Stimulated activated CD8-positive, alpha-beta memory T cell treated with anti-CD3 and anti-CD28 coated beads, Interleukin-12 subunit alpha, Interleukin-12 subunit beta, amount 100 ng/mL, for 4 hours (primary cell): ENCODE measurements at places on chromosomes 12 and 14.

GRCh38 chr12:55074806-55075205 is 51.4 kb upstream of the OR9K2 start:
- no peak for DNase-seq

DNA sequence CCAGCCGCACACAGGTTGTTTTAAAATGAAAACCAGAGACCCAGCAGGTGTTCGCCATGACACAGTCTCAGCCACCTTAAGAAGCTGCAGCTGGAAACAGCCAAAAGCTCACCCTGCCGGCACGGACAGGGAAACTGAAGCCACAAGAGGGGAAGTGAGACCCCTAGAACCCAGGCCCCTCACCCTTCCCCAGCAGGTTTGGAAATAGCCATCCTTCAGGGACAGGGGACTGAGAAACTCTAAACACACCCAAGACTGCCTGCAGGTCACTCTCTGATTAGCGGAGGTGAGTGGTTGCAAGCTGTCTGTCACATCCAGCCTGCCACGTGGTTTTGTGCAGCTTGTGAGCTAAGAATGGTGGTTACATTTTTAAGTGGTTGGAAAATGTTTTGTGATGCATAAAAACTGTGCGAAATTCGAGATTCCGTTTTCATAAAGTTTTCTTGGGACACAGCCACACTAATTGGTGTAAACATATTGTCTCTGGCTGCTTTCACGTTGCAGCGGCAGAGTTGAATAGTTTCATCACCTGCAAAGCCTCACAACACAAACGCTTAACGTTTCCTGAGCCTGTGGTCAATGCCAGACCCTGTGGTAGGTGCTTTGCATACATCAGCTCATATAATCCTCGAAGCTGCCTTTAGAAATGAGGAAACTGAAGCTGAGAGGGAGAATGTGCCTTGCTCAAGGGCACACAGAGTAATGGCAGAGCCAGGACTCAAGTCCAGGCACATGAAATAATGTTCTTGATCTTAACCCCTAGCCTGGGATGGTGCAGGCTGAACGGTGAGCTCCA is 1.7 kb upstream of the SELPLG start:
- DNase-seq = no peak

- DNase-seq = peak; percentile 59
Measured at GRCh38 chr12:10722502-10722904, 620 bp downstream of the YBX3 start.

- DNase-seq = no peak
Measured at GRCh38 chr12:119389687-119390086, 55.2 kb downstream of the CCDC60 start.

DNA sequence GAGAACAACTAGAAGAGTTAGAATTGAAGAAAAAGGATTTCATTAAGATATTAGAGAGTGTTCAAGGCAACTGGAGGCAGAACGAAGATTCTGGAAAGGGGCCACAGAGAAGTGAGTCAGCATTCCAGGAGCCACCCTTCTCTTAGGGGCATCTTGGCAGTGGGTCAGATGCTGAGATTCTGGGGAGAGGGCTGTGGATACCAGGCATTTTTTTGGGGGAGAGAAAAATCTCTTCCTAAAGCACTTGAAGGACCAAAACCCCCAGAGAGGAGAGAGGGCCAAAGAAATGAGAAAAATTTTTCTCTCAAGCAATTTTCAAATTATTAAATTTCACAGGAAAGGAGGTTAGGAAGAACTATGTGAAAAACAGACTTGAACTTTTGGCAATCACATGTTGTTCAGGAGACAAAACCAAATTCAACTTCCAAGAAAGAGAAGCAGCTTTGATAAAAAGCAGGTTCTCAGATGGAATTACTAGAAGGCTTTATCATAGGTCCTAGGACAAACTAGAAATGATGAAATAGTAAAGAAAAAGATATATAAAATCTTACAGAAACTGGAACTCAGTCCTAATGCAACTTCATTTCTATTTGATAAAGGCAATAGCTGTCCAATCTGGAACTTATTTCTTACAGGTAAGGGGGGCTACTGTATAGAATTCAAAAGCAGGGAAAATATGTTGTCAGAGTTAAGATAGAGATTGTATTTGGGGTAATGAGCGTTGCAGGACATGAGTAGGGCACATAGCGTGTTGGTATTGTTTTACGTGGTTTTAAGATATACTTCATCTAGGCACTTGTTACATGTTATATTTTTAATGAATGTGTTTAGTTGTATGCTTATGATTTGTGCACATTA is 1.1 kb upstream of the CLEC2D start:
- DNase-seq = no peak

GRCh38 chr14:104221636-104222369 is 83.4 kb downstream of the KIF26A start:
- no peak for DNase-seq

GRCh38 chr14:55438066-55438683 is 2.2 kb downstream of the TBPL2 start:
- no peak for DNase-seq

GRCh38 chr14:39168591-39168990 is 1.5 kb downstream of the TRAPPC6B start:
- DNase-seq = no peak

GRCh38 chr14:88746052-88746451 is 46.7 kb downstream of the EML5 start:
- DNase-seq = no peak

DNA sequence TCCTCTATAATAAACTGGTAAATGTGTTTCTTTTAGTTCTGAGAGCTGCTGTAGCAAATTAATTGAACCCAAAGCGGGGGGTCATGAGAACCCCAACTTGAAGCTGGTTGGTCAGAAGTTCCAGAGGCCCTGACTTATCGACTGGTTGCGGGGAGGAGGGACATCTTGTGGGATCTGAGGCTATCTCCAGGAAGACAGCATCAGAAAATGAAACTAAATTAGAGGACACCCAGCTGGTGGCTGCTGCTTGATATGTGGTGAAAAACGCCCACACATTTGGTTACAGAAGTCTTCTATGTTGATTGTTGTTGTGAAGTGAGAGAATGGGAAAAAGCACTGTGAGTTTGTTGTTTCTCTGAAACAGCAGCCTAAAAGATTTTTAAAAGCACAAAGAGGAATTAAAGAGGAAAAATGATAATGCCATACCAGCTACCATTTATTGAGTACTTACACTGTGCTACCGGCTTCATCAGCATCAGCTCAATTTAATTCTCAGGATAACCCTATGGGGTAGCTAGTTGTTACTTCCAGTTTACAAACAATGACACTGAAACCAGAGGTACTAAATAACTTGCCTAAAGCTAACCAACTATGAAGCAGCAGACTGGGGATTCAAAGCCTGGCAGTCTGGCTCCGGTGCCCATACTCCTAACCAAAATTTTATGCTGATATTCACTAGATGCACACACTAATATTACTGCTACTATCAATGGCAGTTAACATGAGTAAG is 24.3 kb downstream of the DDX24 start:
- no peak for DNase-seq

GRCh38 chr12:109289551-109289950 is 19.5 kb downstream of the FOXN4 start:
- no peak for DNase-seq

- DNase-seq = no peak
Measured at GRCh38 chr12:77600468-77600843, 230.2 kb upstream of the NAV3 start.

- DNase-seq = no peak
Measured at GRCh38 chr14:97033556-97034081, 236.4 kb downstream of the VRK1 start.

- no peak for DNase-seq
Measured at GRCh38 chr12:11085419-11085818, 6.7 kb downstream of the TAS2R43 start.

GRCh38 chr14:71574976-71575375 is 357.3 kb upstream of the RGS6 start:
- no peak for DNase-seq

GRCh38 chr12:33669349-33669748 is 229.7 kb upstream of the SYT10 start:
- no peak for DNase-seq

GRCh38 chr12:106971065-106971464 is 15.4 kb downstream of the TMEM263 start:
- no peak for DNase-seq

- no peak for DNase-seq
Measured at GRCh38 chr12:102816816-102817434, 100.1 kb downstream of the PAH start.

DNA sequence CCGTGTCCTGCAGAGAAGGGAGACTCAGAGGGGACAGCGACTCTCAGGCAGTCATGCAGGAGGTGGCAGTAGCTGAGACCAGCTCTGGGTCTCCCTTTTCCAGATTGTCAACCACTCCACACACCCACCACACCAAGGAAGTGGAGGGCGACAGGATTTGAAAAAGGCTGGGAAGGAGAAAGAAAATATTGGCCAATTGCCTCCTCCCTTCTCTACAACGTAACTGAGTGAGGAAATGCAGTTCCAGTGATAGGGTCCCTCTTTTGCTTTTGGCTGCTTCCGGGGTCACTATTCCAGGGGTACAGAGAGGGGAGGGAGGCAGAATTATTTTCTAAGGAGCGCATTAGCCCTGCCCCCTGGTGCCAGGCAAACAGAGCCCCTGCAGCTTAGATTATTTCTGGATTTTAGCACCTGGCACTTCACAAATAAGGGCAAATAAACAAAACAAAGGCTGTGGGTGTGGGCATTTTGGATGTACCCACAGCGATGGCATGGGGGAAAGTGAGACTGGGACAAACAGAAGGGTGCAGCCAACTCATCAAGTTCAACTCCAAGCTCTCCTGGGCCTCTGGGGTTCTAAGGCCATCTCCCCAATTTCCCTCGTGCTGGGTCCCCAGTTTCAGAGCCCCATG is 20.4 kb downstream of the ASB2 start:
- DNase-seq = no peak

DNA sequence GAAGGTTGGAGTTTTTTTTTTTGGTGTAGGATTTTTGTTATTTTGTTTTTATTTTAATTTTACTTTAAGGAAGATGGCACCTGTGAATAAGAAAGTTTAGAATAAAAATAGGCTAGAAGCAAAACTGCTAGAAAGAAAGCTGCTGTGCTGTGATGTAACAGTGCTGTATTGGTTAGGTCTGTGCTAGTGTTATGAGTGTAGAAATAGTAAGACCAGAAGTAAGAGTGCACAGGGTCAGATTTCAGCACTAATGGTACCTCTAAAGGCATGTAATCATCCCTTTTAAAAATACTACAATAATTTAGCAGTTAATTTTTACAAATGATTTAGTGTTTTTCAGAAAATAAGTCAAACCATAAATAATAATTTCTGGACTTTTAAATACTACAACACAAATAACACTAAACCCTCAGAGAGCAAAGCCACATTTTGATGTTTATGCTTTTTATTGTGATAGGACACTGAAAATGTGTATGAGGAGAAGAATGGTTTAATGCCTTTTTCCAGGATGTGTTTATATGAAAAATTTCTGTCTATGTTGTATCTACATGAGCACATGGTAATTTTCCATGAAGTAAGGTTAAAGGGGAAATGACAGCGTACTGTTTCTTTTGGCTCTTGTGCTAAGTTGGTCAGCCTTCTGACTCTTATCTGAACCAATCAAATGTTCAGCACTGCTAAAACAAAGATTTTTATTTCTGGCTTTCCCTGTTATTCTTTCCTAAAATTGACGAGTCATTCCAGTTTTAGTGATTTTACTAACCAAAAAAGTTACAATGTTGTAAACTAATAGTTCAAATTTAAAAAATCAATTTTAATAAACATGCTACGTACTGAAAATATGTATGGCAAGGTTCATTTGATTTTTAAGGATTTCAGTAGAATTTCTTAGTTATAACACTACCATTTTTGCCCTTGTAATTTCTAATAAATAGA is 96.1 kb downstream of the PPHLN1 start:
- DNase-seq = no peak

- no peak for DNase-seq
Measured at GRCh38 chr12:6110006-6110405, 14.5 kb downstream of the VWF start.

GRCh38 chr14:99479906-99480869 is at the start of gene SETD3:
SETD3 (minus strand) TSS chr14:99480859; CDS start chr14:99465805, 15,054 bp downstream.
- peak; percentile 11 for DNase-seq

DNA sequence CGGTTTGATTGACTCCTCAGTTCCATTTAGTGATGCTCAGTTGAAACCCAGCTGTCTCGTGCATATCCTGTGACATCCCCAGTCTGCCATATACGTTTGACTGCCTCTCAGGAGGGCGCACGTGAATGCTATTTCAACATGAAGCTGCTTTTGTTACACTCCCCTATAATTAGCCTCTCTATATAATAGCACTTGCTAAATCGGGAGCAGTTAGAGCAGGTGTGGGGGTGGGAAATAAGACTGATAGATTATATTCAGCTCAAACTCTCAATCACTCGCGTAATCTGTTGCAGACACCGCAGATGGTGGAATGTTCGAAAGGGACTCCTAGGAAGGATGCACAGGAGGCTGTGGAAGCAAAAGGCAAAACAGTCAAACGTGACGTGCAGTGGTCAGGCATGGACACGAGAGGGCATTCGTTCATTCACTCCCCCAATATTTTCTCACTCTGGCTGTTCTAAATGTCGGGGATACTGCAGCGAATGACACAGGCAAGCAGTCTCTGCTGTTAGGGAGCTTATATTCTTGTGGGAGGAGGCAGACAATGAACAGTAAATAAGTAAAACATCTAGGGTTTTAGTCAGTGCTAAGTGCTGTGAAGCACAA is 29.8 kb downstream of the KCNA1 start:
- no peak for DNase-seq

DNA sequence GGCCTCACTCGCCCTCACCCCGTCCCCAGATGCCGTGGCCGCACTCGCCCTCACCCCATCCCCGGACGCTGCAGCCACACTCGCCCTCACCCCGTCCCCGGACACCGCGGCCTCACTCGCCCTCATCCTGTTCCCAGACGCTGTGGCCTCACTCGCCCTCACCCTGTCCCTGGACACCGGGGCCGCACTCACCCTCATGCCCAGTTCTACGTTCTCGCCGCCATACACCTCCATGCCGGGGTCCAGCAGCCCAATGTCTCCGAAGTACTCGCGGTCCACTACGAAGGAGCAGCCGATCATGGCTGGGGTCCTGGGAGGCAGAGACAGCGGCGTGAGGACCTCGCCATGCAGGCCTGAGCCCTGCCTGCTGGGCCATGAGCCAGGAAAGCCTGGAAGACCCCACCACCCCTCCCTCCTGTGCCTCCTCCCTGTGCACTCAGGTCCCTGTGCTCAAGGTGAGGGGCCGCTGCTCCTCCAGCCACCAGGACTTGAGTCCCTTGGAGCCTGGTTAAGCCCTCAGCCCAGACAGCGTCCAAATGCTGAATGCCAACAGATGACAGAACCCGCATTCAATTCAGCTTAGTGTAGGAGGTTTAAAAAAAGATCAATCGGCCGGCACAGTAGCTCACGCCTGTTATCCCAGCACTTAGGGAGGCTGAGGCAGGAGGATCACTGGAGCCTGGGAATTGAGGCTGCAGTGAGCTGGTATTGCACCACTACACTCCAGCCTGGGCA is 81.5 kb downstream of the GALNT9 start:
- no peak for DNase-seq

DNA sequence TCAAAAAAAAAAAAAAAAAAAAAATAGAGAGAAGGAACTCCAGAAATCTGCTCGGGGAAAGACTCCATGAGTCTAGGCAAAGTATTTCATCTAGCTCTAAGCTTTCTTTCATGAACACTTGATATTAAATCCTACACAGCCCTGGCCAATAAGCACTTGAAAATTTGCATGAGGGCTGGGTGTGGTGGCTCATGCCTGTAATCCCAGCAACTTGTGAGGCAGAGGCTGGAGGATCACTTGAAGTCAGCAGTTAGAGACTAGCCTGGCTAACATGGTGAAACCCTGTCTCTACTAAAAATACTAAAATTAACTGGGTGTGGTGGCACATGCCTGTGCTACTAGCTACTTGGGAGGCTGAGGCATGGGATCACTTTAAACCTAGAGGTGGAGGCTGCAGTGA is 13.1 kb upstream of the METAP2 start:
- no peak for DNase-seq
